ENCODE measurements at places on chromosomes 4 and X.

DNA sequence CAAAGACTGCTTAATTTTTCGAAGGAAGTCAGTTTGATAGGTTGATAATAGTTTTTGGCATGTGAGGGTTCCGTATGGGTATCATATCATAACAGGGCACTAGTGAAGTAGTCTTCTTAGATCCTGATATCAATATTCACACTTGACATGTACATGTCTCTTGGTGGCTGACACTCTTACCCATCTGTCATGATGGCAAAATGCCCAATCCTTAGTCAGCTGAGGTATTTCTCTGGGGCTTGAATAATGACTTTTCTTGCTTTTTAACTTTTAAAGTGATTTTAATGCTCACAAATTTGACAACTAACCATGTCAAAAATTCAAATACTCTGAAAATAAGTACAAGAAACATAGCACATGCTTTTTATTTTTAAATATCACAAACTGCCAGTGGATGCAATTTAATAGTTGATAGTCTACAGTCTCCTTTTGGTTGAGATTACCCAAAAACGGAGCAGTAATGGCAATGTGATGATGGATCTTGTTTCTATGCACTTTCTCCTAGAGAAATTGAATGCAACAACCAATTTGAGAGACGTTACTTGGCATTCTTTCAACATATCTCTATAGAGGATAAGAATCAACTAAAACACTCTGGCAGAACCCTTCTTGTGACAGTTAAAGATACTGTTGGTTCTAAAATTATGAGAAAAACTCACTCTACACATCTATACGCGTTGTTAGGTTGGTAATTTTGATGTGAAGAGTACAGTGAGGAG lies 552.9 kb upstream of the PABPC4L start:
- DNase-seq, result no peak

DNA sequence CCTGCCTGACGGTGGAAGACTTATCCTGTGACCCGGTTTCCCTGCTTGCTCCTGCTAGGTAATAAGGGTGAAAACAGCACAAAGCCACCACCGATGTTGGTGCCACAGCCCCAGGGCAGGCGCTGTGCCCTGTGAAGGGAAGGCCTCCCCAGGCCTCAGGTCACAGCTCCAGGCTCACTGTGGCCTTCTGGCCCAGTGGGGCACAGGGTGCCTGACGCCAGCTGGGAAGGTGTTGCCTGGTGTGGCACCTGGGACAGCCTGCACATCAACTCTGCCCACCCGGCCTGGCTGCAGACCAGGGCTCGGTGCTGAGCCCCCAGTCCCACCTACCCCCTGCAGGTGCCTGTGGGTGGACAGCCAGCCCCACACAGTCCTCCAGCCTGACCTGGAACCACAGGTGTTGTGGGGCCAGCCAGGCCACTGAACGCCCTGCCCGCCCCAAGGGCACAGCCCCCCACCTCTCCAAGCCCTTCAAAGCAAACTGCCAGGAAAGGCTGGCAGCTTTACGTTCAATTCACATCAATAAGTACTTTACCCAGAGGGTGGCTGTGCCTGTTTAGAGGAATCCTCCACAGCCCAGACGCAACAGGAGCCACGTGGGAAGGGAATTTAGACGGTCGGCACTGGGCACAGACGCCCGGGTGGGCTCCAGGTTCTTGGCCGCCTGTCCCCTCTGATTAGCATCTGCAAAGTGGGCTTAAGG lies 54.3 kb downstream of the ZFYVE28 start:
- no peak for DNase-seq

DNA sequence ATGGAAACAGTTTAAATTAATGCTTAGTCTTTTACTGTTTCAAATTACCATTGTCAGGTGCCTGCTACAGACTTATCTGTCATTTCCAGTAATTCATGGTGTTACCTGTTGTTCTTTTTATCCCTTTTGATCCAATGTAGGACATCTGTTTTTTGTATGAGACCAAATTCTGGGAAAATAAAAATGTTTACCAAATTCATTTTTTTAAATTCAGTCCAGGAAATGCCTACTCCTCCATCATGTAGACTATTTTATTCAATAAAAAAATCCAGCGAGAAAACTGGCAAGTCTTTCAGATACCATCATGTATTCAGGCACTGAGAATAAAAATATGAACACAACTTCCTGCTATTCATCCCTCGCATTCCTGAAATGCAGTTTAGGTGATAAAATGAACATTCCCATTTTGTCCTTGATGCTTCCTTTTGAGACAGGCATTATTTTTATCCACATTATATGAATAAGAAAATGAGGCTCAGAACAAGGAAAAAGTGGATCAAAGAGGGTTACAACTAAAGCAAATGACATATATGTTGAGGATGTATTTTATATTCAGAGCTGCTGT lies 584.2 kb downstream of the SPRY1 start:
- DNase-seq, result no peak

DNA sequence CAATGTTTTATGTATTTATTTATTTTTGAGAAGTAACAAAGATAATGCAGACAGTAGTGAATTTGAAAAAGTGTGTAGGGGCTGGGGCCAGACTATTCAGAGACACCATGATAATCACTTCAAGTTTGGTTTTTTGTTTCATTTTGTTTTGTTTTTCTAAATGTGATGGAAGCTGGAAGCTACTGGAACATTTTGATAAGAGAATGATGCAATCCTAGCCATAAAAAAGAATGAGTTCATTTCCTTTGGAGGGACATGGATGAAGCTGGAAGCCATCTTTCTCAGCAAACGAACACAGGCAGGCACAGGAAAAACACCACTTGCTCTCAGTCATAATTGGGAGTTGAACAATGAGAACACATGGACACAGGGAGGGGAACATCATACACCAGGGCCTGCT lies 706.6 kb upstream of the EPHA5 start:
- no peak for DNase-seq

Measured in central memory CD8-positive, alpha-beta T cell (primary cell).